ENCODE measurements at places on chromosomes 4 and X.

DNA sequence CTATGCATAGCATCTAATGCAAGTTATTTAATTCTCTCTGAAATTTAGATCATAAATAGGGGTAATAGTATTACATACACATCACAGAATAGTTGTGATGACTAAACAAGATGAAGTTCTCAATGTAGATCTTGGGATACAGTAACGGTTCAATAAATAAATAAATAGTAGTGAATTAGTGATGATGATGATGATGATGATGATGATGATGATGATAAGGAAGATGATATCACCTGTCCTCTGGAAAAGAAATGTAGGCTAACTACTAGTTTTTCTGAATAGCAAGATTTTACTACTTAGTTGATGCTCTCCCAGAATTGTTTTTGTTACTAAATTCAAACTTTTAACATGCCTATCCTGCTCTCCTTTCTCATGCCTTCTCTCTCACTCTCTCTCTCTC lies 30.3 kb downstream of the SH3BGRL start:
- DNase-seq: no peak

- DNase-seq: no peak
Observed at GRCh38 chr4:184911310-184911709, 85.5 kb upstream of the ACSL1 start.

- no peak for DNase-seq
Observed at GRCh38 chrX:143683486-143683885, 37.1 kb downstream of the SPANXN2 start.

DNA sequence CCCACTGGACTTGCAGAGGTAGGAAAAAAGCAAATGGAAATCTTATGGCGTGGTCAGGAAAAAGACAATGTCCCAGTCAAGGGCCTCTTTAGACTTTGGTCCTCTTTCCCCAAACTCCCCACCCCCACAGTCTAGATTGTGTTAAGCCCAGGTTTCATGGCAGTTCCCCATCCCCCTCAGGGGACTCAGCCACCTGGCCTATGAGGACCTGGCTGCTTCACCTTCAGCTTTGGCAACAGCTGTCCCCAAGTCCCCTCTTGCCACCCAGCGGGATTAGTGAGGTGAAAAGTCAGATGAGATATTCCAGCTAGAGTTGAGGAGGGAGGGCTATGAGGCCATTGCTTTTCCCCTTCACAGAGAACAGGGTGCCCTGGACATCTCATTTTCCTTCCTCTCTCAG lies 457 bp downstream of the RIPPLY1 start:
- DNase-seq: no peak

DNA sequence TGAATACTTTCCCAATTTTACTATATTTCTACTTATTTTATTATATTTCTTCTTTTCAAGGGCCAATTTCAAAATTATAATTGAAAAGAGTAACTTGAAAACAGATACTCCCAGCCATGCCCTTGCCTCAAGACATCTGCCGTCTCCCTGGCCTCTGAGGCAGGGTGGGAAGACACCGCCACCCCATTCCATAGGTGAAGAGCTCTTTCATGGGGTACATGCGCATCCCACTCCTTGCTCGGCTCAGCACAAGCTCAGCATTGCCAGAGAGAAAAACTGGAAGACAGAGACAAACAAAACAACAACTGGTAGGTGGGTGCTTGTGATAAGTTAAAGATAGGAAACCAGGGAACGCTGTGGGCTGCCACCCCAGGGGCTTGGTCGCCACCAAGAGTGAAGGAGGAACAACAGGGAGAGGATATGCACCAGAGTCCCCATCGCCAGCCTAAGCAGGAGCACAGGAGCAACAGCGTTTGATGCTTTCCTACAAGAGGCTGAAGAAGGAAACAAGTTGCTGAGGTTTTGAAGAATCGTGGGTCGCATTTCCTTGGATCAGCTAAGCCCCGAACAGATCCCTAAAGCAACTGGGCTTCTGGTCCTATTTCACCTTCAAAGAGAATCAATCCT lies 11.3 kb downstream of the TMEM154 start:
- DNase-seq: no peak

GRCh38 chrX:78333521-78333920 lies 6.1 kb upstream of the CYSLTR1 start:
- no peak for DNase-seq

GRCh38 chr4:78749258-78749971 lies 26.7 kb upstream of the BMP2K start:
- no peak for DNase-seq

DNA sequence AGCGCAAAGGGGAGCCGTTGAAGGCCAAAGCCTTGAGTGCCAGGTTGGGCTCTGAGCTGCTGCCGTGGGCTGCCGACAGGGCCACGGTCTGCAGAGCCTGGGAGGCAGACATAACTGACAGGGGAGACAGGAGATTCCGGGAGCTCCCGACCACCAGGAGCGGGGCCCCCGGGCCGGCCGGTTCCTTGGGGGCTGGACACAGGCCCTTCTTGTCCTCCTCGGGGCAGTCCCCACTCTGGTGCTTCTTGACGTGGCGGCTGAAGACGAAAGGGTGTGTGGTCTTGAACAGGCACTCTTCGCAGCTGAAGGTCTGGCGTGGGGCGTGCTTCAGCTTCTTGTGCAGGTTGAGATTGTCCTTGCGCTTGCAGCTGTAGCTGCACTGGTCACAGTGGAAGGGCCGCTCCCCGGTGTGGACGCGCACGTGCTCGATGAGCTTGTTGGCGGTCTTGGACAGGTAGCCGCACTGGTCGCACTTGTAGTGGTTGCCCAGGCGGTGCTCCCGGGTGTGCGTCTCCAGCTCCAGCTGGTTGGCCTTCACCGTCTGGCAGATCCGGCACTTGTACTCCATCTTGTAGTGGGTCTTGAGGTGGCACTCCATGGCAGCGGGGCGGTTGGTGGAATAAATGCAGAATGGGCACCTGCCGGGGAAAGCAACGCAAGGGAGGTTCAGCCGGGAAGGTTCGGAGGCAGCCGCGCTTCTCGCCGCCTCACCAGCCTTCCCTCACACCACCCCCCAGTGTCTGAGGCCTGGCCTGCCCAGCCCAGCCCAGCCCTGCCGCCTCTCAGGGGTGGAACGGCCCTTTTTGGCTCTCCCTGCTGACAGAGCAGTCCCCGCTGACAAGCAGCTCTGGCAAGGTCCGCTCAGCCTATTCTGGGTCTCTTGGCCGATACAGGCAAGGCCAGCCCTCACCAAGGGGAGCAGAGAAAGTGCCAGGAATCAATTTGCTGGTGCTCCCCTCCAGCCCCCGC lies 81.3 kb downstream of the C4orf51 start:
- DNase-seq: no peak

GRCh38 chrX:28225513-28225912 lies 244.3 kb upstream of the DCAF8L1 start:
- no peak for DNase-seq

DNA sequence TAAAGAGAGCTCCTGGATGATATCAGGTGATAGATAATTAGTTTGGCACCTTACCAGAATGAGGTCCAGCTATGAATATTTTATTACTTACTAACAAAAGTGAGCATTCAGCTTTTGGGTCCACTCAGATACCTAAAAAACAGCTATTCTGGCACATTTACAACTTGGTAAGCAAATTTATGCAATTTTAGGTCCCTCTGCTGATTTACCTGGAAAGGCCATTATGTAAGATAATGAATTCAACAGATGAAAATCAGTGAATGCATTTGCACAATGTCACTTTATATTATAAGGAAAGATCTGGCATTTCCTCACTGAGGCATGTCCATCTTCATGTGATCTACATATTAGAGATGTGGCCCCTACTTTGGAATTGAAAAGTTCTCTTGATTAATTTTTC lies 517.0 kb downstream of the SPRY1 start:
- no peak for DNase-seq

DNA sequence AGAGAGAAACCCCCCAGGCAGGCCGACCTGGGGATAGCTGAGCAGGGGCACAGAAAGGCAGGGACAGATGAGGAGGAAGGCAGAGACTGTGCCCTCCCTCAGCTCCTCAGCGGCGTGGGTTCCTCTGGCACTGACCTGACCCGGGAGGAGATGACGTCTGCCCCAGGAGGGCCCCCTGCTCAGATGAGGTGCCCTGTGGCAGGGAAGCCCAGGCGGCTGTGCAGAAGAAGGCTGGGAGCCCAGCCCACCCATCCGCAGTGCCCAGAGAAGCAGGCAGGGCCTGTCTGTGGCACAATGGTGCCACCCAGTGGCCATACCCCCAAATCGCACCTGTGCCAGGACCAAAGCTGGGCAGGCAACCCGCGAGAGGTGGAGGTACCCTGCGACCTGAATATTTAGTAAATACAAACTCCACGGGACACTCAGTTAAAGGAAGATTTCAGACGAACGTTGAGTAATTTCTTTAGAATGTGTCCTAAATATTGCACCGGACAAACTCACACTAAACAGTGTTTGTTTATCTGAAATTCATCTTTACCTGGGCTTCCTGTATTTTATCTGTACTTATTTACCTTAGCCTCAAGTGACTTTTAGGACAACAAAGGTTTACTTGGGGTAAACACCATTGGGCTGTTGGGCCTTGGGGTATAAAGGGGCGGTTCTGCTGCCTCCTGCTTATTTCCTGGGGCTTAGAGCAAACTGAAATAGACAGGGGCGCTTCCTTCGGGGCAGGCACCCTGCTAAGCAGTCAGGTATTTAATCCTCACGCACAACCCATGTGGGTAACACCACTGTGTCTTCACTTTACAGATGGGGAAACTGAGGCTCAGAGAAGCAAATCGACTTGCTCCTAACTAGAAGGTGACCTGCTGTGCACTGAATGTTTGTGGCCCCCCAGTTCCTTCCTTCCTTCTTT lies 46.5 kb upstream of the HMX1 start:
- peak; percentile 21 for DNase-seq

DNA sequence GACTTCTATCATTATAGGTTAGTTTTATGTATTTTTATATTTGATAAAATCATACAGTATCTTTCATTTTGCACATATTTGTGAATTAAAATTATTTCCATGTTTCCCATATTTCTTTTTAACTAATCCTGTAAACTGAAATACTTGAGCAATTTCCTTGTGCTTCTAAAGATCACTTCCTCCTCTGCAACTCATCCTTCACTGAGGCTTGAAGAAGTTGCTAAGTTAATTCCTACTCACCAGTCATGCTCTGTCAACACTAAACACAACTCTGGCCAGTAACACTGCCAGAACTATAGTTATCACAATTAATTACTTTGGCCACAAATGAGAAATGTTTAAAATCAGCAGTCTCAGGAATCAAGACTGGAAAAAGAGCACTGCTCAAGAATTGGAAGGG lies 6.7 kb downstream of the SPATA4 start:
- DNase-seq: no peak

- no peak for DNase-seq
Observed at GRCh38 chr4:39042366-39042765, 10.2 kb upstream of the TMEM156 start.

DNA sequence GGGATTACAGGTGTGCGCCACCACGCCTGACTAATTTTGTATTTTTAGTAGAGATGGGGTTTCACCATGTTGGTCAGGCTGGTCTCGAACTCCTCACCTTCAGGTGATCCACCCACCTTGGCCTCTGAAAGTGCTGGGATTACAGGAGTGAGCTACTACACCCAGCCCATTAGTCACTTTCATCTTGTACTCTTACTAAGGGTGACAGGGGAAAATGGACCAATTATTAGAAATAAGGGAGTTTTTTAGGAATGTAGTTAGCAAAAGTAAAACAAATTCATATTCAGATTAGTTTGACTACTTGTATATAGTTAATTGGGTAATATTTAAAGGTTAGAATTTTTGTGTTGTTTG lies 26.1 kb downstream of the SMARCA5 start:
- DNase-seq: no peak

- no peak for DNase-seq
Observed at GRCh38 chr4:945274-946102, 13.2 kb downstream of the TMEM175 start.

DNA sequence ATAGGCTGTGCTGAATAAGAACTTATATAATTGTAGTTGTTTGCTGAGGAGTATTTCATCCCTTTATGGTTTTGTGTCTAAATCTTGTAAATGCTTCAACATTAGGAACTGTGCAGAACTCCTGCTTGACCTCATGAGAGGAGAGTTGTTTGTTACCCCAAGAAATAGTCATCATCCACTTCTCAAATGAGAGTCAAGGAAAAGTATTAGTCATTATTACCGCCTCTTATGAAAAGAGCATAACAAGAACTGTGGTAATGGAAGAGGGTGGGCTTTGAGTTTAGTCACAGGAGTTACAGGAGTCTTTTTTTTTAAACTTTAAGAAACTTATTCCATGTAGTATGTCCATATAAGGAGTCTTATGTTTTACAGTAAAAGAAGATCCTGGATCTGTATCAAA lies 132.9 kb downstream of the RAP1GDS1 start:
- no peak for DNase-seq

Measured in stimulated activated CD4-positive, alpha-beta T cell treated with anti-CD3 and anti-CD28 coated beads, Interleukin-15, amount 100 ng/mL, for 1 hour (primary cell).